ENCODE measurements at places on chromosomes 5 and 9.

DNA sequence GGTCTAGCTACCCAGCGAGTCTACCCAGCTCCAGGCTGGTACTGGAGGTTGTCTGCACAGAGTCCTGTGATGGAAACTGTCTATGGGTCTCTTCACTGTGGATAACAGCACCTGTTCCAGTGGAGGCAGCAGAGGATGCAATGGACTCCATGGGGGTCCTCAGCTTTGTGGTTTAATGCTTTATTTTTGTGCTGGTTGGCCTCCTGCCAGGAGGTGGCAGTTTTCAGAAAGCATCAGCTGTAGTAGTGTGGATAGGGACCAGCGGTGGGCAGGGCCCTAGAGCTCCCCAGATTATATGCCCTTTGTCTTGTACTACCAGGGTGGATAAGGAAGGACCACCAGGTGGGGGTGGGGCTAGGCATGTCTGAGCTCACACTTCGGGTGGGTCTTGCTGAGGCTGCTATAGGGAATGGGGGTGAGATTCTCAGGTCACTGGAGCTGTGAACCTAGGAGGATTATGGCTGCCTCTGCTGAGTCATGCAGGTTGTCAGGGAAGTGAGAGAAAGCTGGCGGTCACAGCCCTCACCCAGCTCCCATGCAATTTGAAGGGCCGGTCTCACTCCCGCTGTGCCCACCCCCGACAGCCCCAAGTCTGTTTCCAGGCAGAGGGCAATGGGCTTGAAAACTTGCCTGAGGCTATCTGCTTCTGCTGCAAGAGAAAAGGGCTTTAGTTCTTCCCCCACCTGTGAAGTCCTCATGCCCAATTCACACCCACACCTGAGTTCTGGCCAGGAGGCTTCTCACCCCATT, 397.1 kb downstream of the TLE1 start:
- no peak for DNase-seq

DNA sequence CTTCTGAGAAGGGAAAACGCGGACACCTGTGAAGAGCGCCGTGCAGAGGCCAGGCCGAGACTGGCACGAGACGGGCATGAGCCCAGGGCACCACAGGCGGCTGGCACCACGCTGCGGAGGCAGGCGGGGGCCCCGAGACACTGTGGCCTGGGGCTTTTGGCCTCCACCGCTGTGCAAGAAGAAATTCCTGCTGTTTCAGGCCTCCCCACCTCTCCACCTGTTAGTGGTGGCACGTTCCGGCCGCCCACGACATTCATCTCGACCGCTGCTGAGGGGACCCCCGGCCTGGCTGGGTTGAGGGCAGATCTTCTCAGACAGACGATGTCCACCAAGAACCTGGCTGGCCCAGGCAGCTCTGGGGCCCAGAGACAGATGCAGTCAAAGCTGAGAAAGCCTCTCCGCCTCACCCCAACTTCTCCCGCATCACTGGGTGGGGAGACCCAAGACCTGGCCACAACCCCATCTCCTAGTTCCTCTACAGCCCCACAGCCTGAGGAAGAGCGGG, 11.5 kb downstream of the NACC2 start:
- DNase-seq: no peak

DNA sequence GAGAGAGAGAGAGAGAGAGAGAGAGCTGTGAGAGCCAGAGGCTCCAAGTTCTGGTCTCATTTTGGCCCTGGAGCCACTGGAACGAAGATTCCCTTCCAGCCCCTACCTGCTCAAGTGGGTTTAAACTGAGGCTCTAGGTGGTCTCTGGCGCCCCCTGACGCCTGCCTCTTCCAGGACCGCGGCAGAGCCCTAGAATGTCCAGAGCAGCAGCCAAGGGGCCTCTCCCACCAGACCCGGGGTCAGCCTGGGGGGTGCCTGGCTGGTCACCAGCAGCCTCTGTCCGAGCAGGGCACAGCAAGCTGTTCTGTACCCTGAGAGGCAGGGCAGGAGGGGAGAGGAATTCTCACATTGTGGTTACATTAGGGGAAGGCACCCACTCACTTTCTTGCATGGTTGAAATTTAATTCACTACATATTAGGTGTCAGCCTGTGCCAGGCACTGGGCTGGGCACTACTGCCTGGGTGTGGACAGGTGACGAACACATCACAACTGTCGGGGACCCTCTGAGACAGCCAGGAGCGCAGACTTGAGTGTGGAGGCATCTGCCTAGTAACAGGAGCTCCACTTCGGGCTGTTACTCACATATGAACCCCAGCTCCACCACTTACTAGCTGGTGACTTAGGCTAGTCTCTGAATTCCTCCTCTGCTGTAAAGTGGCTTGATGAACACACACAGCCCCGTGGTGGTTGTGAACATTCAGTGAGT, 44.5 kb downstream of the AMBP start:
- DNase-seq: peak; percentile 50

GRCh38 chr9:98736226-98736625, 27.5 kb upstream of the GABBR2 start:
- DNase-seq: no peak

DNA sequence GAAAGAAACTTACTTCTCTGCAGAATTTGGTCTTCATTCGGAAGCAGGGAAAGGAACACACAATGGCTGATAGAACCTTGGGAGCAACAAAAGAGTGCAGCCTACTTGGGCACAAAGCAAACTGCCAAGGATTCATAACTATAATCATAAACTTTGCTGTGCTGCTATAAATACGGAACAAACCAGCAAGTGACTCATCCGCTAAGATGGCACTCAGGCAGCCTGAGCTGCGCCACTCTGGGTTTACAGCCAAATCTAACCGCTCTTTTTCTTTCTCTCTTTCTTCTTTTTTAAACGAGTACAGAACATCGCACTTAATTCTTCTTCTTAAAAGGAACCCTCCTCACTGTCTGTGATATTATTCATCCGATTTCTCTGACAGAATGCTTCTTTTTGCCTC, 81.1 kb downstream of the PTPN3 start:
- no peak for DNase-seq

GRCh38 chr5:116375926-116376325, 198.7 kb downstream of the SEMA6A start:
- DNase-seq: no peak

GRCh38 chr5:141771031-141771430, 89.0 kb upstream of the ARAP3 start:
- no peak for DNase-seq

DNA sequence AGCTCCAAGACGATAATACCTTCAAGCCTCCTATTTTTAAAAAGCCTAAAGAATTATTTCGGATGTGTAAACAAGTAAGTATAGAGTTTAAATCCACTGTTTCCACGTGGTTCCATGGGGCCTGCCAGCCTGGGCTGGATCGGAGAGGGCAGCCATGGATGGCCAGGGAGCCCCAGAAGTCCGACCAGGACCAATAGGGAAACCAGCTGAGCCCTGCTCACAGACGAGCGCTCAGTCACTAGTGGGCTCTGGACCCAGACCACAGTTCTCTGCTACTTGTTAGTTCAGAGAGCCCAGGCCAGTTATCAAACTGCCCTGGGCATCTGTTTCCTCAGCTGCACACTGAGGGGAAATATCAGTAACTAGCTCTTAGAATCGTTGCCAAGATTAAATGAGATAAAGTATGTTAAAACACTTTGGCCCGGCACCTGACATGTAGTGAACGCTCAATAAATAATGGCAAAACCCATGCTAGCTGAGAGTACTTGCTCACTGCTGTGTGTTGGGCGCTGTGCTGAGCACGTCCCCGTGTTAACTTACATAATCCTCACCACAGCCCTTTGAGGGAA, 124.8 kb downstream of the RGS3 start:
- DNase-seq: no peak

GRCh38 chr5:106656821-106657220, 1013.9 kb downstream of the EFNA5 start:
- DNase-seq: no peak
